ENCODE measurements at places on chromosomes 6 and 20.

- no peak for DNase-seq
These were observed 4.3 kb downstream of the CALHM4 start for GRCh38 chr6:116557893-116558292.

DNA sequence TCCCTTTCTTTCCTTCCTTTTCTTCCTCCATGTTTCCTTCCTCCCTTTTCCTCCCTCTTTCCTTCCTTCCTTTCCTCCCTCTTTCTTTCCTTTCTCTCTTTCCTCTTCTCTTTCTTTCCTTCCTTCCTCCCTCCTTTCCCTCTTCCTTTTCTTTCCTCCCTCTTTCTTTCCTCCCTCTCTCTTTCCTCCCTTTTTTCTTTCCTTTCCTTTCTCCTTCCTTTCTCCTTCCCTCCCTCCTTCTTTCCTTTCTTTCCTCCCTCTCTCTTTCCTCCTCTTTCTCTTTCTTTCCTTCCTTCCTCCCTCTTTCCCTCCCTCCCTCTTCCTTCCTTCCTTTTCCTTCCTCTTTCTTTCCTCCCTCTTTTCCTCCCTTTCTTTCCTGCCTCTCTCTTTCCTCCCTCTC is 86.3 kb upstream of the FERMT1 start:
- no peak for DNase-seq

DNA sequence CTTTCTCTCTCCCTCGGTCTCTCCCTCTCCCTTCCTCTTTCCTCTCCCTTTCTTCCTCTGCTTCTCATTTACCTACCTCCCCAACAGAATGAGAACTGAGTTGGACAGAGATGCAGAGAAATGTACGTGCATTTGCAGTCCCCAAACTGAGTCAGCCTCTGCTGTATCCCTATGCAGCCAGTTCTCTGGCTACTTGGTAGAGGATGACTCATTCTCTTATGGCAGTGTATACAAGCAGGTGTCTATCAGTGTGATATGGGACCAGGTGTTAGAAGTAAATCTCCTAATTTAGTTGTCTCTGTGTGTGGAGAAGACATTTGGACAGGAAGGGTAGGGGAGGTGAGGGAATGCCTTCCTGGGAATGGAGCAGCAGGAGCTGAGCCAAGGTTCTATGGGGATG is 470.8 kb downstream of the CD109 start:
- DNase-seq, result no peak

DNA sequence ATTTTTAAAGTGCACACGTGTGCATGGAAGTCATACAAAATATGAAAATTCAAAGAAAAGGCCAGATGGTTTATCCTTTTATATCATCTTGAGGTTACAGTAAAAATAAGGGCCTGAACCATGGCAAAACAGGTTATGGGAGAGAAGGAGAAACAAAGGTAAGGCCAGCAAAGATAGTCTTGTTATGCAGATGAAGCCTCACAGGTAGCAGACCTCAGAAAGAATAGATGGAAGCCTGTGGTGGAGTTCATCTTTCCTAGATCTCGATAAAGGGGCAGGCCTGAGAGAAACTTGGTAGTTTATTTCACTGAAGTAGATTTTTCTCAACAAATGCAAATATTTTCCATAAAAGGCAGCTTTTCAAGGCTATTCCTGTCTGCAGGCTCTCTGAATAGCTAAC is 693.8 kb downstream of the KHDRBS2 start:
- DNase-seq, result no peak

GRCh38 chr20:37907330-37907676 is 4.4 kb downstream of the VSTM2L start:
- no peak for DNase-seq

DNA sequence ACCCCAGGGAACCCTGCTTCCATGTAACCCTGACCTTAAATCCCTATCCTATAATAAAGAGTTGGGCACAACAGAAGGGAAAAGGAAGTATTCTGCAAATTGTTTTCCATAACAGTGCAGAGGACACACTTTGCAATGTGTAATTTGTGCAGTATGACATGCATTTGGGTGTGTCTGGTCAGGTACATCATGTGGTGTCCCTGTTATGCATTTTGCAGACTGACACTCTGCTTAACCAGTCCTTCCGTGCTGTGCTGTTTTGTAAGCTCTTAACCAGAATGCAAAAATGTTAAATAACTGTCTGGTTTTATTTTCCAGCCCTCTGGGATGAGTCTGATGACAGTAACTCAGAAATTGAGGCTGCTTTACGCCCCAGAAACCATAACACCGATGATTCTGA is 57.0 kb upstream of the XRN2 start:
- no peak for DNase-seq

DNA sequence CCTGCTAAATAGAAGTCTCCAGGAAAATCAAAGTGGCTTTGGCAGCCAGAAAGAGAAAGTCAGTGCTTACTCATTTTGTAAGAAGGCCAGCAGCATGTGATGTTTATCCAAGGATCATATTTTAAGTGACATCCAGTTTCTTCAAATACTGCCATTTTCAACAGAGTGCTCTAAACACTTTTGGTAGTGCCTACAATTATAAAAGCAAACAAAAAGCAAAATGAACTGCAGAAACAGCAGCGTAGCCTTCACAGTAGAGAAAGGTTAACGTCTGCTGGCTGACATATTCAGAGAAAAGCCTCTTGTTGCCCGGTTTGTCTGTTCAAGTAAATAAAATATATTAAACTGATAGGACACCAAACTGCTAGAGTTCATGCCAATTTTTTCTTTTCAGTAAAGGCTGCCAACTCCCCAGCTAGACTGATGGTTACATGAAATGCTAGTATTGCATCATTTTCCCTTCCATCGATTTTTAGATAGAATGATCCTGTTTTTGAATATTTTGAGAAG is 705.7 kb upstream of the SLC35B3 start:
- DNase-seq, result no peak

Measured in neuronal stem cell (in vitro differentiated cells).